ENCODE measurements at places on chromosomes 5 and 9.
A peak's percentile ranks its signal among the peaks of the same experiment; 100 is the strongest.

DNA sequence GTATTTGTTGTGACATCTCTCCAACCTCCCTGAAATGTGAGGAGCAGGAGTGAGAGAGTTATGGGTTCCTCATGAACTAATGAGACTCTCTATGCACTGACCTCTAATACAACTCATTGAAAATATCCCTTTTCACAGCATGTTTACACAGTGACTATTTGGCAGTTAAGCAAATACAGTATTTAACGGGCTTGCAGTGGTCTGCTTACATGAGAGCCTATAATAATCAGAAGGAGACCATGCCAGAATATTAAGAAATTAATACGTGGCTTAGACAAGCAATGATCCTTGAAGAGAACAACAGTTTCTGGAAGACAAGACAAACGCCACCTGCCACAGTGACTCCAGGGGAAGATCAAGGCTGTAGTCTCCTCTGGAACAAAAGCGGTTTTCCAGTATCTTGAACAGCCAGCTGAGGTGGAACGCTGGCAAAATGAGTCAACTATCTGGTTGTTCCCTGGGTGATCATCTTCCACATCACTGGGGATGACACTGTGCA is 424.5 kb downstream of the DMAC1 start:
- DNase-seq: no peak

GRCh38 chr5:85512896-85513295 is 1104.8 kb upstream of the COX7C start:
- no peak for DNase-seq

DNA sequence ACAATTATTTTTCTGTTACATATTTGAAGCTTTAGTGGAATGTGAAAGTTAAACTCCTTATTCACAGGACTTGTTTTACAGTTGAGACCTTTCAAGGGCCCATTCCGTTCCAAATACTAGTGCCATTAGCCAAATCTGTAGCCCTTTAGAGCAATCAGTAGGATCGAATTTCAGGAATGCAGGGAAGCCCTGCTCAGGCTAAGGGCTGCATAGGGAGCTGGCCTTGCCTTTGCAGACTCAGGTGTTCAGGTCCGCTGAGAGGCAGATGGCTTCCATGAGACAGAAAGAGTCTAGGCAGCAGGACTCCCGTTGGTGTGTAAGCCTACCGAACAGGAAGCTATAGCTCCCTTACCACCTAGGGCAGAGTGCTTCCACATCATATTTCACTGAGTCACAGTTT is 150.1 kb upstream of the SLC27A6 start:
- peak; percentile 41 for DNase-seq

DNA sequence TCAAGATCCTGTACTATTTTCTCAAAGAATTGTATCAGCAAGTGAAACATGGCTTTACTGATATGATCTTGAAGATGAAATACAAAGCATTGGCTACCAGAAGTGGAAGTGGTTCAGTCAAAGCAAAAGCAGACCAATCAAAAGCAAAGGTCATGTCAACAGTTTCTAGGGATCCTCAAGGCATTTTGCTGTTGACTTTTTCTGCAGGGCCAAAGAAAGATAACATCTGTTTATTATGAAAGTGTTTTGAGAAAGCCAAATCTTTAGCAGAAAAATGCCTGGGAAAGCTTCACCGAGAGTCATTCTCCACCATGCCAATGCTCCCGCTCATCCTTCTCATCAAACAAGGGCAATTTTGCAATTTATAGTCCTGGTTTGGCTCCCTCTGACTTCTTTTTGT is 90.3 kb upstream of the ACO1 start:
- DNase-seq: no peak

DNA sequence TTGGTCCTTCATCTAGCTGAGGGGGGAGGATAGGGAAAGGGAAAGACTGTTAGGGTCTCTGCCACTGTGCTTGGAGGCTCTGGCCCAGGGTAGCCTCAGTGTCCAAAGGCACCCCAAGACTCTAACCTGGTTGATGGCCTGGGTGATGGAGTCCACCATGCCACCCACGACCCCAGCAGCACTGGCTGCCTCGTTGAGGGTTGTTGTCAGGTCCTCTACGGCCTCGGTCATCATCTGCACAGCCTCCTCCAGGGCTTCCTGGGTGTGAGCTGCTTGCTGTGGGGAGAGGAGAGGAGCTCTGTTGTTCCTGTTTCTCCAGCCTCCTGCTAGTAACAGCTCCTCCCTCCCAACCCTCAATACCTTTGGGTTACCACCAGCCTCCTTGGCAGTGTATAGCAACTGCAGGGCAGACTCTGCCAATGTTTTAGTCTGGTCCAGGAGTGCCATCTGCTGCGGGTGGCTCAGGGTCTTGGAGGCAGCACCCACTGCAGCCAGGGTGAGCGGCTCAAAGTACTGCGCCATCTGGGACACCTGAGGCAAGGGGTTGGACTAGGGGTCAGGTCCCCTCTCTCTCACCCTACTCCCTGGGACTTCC is 16.2 kb upstream of the TPM2 start:
- DNase-seq: no peak

DNA sequence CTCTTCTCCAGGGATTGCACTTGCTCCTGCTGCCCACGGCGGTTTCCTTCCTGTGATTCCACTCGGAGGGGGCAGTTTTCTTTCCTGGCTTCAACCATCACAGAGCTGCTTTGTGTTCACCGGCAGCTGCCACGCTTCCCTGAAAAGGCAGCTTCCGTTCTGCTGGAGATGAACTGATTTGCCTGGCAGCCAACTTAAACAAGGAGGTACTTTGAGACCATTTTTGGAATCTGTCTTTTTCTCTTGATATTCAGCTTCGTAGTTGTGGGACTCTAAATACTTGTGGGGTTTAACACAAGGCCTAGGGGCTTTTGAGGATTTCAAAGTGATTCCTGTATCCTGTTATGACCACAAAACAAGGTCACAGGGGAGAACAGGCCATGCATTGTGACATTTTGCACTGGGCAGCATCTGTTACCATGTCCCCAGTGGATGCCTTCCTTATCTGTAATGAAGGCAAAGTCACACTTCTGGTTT is 192.0 kb downstream of the MTRR start:
- DNase-seq: no peak

GRCh38 chr9:76828447-76828846 is 64.2 kb downstream of the PCA3 start:
- no peak for DNase-seq

GRCh38 chr9:135732569-135733257 is 30.7 kb downstream of the KCNT1 start:
- no peak for DNase-seq

GRCh38 chr9:78044886-78045285 is 13.3 kb upstream of the GNAQ start:
- no peak for DNase-seq

DNA sequence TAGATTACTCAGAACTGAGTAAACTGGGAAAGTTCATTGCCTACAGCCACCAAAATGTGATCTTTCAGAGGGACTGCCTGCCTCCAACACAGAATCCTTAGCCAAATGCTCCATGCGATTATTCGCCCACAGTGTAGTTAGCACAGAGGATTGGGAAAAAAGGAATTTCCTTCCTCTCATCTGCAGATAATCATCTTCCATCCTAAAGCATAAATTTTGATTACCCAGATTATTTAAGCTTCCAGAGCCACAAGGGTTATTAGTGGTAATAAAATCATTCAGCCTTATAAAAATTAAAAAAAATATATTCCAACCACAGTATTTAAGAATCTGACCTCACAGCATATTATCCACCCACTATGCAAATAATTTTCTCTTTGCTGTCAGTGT is 285.3 kb upstream of the GRAMD2B start:
- no peak for DNase-seq

- no peak for DNase-seq
Measured at GRCh38 chr5:74031536-74031935, 405.5 kb downstream of the ARHGEF28 start.

GRCh38 chr5:35345222-35345621 is 114.9 kb upstream of the PRLR start:
- DNase-seq: no peak

DNA sequence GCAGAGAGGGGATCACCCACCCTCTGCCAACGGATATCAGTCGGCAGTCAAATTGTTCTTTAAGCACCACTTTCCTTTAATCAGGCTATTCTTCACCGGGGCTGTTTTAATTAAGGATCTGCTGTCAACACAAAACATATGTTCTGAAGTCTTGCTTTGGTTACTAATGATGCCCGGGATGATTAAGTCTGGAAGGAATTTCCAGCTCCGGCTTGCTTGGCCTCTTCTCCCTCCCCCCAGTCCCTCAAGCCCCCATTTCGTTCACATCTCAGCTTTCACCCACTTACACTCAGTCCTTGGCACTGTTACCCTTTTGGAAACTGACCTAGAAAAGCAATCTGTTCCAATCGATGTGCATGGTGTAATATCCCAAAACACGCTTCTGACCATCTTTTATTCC is 74.7 kb downstream of the MSX2 start:
- no peak for DNase-seq

DNA sequence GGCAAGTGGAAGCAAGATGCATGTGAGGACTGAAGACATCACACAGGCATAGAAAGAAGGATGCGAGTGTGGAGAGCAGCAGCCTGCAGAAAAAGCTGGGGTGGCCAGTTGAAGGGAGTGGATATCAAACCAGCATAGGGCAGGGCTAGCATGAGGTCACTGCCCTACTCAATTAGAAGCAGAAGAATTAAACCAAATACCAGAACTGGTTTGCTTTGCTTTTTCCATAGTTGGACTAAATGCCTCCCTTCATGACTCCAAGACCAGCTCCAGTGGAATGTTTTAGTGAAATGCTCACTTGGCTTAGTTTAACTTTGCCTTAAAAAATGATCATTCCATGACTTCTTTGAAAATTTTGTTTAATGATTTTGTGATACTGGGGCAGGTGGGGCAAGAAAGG is 45.8 kb downstream of the TMEM167A start:
- no peak for DNase-seq

GRCh38 chr9:113910036-113910639 is 34.0 kb downstream of the ZNF618 start:
- no peak for DNase-seq

- DNase-seq: no peak
Measured at GRCh38 chr5:157252711-157253465, 13.0 kb upstream of the CYFIP2 start.

GRCh38 chr5:40754381-40755092 is 1.2 kb downstream of the TTC33 start:
- no peak for DNase-seq

DNA sequence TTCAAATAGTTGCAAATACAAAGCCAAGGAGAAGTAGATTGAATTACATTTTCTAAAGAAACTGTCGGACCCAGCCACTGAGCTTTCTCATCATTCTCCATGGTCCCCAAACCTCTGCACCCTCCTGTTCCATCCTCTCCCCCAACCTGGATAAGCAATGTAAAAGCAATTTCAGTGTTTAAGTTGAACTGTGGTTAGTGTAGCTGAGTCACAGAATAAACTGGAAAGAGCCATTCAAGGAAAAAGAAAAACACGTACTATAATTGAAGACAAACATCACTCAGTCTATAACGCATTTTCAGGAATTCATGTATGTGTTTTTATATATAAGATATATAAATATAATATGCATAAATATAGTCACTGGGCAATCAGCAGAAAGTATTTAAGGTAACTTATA is 54.1 kb upstream of the TMEM161B start:
- DNase-seq: no peak

DNA sequence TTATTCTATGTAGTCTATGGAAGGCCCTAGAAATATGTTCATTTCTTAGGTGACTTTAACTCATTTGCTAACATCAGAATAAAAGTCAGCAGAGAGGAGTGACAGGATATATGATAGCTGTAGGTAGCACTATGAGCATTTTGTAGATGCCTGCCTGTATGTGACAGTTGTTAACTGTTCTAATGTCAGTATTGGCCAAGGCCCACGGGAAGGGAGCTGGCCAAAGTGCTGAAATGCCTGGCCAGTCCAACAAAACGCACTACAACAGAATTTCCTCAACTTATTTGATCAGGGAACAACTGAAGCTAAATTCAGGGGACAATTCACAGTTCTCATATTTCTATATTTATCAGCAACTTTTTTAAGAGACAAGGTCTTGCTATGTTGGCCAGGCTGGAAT is 20.8 kb downstream of the SV2C start:
- no peak for DNase-seq

DNA sequence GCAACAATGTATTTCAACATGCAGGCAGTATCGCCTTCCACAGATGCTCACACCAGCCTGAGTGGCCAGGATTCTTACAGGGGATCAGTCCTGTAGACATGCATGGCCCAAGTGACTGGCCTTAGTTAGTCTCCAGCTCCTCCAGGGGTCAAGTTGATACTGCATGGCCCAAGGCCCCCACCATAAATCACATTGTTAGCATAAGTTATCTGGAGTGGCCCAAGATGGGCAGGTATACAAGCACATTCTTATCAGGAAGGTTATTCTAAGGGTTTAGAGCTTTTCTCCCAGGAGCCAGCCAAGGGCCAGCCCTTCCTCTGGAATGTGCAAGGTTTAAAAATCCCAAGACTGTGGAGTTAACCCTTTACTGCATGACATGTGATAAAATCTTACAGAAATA is 230.9 kb upstream of the NFIL3 start:
- DNase-seq: no peak

GRCh38 chr9:87883274-87883673 is 597 bp downstream of the SPATA31E1 start:
- DNase-seq: no peak

DNA sequence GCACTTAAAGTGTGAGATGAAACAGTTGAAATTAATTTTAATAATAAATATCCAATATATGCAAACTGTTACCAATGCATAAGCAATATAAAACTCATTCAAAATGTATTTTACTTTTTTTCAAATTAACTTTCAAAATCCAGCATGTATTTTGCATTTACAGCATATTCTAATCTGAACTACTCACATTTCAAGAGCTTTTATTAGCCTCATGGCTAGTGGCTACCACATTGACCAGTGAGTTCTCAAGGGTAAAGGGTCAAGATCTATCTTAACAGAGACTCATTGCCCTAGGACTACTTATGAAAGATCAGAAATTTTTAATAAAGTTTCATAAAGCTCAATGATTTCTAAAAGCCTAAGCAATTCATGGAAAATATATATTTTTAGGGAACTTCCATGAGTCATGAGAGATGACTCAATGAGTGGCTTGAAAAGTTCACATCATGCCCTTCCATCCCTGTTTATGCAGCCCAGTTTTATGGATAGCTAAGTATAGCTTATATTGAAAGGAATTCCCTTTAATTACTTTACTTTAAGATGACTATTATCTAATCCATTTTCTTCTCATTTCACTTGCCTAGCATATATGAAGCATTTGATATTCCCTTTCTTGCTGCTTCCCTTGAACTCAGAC is 608.6 kb downstream of the SLCO4C1 start:
- peak; percentile 9 for DNase-seq

DNA sequence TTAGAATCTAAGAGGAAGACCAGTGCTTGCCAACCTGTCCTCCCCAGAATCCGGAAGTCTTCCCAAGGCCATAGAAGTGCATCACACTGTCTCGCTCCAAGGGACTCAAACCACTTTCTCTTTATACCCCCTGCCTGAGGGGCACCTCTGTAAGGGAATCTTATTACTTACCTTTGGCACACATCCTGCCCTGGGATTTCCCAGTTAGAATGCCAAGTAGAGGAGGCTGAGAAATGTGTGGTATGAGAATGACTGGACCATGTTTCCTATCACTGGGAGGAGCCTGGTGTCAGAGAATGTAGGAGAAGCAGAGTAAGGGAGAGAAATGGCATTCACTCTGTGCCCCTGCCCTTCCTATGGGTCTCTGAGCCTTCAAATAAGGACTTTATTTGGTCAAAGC is 85.8 kb downstream of the AOPEP start:
- no peak for DNase-seq

Data from foreskin keratinocyte (primary cell).